ENCODE measurements at places on chromosomes 13 and 19.

DNA sequence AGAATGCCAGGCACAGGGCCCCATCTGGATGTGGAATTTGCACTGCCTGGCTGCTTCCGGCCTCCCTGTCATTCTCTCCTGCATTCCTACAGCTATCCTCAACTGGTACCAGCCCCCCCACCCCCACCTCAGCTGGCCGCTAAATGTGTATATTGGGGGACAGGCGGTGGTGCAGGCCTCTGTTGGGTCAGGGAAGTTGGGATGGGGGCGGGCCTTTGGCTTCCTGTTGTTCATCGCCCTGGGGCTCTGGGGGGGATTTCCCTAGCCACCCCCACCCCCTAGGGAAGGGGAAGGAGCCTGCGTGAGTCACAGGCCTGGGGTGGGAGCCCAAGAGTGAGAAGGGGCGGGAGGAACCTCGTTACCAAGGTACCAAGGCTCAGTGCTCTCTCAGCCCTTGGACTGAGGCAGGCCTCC lies 10.6 kb downstream of the POU2F2 start:
- no peak for DNase-seq

DNA sequence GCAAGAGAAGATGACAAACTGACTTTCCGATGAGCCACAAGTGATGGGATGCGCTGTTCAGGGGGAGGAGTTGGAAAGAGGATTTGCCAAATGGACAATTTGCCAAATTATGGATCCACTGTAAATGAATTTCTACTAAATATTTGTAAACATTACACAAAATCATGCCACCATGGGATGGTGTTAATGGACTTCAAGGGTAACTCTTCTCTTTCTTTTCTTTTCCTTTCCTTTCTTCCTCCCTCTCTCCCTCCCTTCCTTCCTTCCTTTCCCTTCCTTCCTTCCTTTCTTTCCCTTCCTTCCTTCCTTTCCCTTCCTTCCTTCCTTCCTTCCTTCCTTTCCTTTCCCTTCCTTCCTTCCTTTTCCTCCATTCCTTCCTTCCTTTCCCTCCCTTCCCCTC lies 76.0 kb upstream of the PEG3 start:
- no peak for DNase-seq

GRCh38 chr19:30107251-30107650 lies 165.2 kb downstream of the URI1 start:
- no peak for DNase-seq

- DNase-seq: no peak
These were observed 725.6 kb upstream of the SLITRK5 start for GRCh38 chr13:86945584-86945983.

- no peak for DNase-seq
These were observed 20.7 kb downstream of the LYPD3 start for GRCh38 chr19:43444531-43445287.

DNA sequence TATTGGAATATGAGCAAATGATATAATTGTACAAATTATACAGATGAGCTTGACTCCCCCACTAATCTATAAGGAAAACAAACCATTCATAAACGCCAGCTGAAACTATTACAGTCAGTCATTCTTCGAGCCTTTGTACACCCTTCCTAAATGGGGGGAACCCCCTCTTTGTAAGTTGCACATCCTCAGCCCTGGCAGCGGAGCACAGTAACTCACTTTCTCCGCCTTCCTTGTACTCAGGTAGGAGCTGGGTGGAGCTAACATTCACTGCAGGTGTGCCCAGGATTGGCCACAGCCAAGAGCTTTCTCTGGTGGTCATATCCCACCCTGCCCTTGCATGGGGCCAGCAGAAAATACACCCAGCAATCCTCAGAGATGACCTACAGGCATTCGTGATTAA lies 28.6 kb downstream of the PIN1 start:
- DNase-seq: no peak

GRCh38 chr13:34148359-34148758 lies 330.4 kb downstream of the RFC3 start:
- no peak for DNase-seq

DNA sequence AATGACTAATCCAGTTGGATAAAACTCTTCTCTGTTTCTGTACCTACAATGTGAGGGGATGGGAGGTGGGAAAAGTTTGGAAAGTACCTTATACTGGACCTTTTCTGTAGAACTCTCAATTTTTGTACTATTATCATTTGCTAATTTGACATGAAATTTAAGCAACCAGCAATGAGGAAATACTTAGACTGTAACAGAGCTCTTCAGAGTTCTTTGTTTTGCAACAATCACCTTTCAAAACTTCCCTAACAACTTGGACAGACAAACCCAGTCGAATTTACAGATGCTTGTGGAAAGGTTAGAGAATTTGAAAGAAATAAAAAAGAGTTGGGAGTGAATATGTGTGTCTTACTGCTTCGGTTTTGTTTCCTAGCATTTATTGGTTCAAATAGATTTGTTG lies 16.8 kb downstream of the KBTBD7 start:
- no peak for DNase-seq

DNA sequence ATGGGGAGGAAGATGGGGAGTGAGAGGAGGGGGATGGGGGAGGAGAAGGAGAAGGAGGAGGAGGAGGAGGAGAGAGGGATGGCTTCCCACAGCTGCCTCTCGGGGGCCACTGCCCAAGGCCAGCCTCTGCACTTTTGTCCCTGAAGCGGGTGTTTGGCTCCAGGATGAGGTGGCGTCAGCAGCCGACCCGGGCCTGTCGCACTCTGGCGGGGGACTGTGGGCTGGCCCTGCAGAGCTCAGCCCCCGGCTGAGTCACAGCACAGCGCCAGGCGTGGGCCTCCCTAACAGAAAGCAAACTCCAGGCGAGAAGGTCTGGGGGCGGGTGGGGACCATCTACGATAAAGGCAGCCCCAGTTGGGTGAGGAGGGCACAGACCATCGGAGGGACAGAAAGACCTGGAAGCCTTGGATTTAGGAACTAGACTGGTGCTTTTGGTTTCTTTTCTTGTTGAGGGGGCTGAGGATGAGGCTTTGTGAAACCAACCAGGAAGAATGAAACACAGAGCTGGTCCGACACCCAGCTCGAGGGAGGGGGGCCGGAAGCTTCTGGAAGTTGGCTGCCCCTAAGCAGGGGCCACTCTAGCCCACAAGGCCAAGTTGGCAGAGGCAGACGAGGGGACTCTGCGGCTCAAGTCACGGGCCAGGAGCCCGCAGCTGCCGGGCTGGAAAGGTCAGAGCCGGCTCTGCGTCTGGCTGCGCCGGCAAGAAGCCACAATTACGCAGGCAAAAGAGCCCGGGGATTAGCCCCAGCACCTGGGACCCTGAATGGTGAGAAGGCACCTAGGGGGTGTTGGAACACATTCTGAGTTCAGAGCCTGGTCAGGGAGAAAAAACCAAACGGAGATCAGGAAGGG lies 18.2 kb downstream of the LSM4 start:
- DNase-seq: no peak

GRCh38 chr19:47230054-47230920 lies 712 bp downstream of the BBC3 start:
- no peak for DNase-seq

GRCh38 chr13:112893570-112894422 lies 75.2 kb upstream of the MCF2L start:
- peak; percentile 70 for DNase-seq

DNA sequence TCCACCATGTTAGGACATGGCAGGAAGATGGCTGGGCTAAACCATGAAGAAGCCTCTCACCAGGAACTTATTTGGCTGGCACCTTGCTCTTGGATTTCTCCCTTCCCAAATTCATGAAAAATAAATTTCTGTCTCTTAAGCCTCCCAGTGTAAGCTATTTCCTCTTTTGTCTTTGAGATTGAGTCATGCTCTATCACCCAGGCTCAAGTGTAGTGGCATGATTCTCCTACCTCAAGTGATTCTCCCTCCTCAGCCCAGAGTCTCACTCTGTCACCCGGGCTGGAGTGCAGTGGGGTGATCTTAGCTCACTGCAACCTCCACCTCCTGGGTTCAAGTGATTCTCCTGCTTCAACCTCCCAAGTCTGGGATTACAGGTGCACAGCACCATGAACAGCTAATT lies 12.6 kb downstream of the ZNF888 start:
- DNase-seq: no peak

GRCh38 chr13:32840989-32841713 lies 175.1 kb upstream of the KL start:
- peak; percentile 39 for DNase-seq

GRCh38 chr13:30789166-30789862 lies 54.0 kb downstream of the ALOX5AP start:
- DNase-seq: no peak

- no peak for DNase-seq
These were observed 725 bp downstream of the PSMD8 start for GRCh38 chr19:38375098-38375493.
